ENCODE measurements at places on chromosomes 5 and 9. TPM values are rescaled to one million over a fixed set of nuclear protein-coding genes. Genes with fewer than 3 reads are reported as not detected.

DNA sequence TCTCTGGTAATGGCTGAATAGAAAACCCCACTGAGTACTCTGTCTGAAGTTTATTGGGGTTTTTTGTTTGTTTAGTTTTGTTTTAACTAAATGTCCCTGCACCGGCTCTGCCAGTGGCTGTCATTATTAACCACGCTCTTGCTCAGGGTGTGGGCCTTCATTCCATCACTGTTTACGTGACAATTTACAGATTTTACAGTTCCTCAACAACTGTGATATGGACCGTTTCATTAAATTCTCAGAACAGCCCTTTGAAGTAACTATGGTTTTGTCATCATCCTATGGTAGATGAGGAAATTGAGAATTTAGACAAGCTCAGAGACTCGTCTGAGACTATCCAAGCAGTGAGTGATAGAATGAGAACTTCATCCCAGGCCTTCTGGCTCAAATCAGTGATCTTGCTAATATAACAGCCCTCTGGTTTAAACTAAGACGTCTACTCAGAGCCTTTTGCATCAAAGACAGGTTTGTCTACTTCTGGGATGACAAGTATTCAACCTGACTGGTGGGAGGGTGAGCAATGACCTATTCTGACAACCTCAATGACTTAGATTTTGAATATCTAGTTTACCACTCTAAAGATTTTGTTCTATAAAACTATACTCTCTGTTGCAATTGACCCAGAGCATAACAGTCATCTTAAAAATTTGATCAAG lies 77.3 kb upstream of the MAP3K1 start:
- no peak overlapping the region for H3K4me3 ChIP-seq
- no peaks in the 10 kb centered on the region for H3K27me3 ChIP-seq
- H3K36me3 ChIP-seq = no peaks in the 10 kb centered on the region
- no peak for DNase-seq
- peaks cover 20% of the 10 kb centered on the region for H3K4me1 ChIP-seq
- no peak overlapping the region for H3K27ac ChIP-seq

GRCh38 chr9:34454571-34455065 lies 3.8 kb downstream of the FAM219A start:
- H3K27ac ChIP-seq = no peak overlapping the region
- H3K36me3 ChIP-seq = peaks cover 2% of the 10 kb centered on the region
- H3K4me3 ChIP-seq = no peak overlapping the region

RNF14 gene
- 31.3 TPM for total RNA-seq

WNK2 gene
- not detected for total RNA-seq

DNA sequence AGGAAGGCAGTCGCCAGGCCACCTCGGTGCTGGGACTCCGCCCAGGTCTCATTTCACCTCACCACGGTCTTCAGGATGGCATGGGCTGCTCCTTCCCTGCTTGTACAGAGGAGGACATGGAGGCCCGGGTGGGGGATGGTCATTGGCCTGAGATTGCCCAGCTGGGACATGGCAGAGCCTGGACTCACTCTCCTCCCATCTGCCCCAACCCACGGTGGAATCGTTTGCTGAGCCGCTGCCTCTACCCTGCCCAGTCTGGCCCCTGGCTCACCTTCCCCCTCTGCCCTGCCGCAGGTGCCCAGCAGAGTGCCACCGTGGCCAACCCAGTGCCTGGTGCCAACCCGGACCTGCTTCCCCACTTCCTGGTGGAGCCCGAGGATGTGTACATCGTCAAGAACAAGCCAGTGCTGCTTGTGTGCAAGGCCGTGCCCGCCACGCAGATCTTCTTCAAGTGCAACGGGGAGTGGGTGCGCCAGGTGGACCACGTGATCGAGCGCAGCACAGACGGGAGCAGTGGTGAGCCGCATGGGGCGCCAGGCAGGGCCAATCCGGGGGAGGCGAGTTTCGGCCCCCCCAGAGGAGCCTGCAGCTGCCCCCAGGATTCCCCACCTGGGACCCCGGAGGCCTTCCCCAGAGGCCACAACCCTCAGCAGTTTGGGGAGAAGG lies 36.7 kb downstream of the HK3 start:
- no peaks in the 10 kb centered on the region for H3K36me3 ChIP-seq
- no peak overlapping the region for H3K4me3 ChIP-seq
- H3K27me3 ChIP-seq = peaks cover 13% of the 10 kb centered on the region
- no peaks in the 10 kb centered on the region for H3K4me1 ChIP-seq
- DNase-seq = no peak

PDCD1LG2 gene
- not detected for total RNA-seq

IGFBPL1 gene
- total RNA-seq = not detected

DNA sequence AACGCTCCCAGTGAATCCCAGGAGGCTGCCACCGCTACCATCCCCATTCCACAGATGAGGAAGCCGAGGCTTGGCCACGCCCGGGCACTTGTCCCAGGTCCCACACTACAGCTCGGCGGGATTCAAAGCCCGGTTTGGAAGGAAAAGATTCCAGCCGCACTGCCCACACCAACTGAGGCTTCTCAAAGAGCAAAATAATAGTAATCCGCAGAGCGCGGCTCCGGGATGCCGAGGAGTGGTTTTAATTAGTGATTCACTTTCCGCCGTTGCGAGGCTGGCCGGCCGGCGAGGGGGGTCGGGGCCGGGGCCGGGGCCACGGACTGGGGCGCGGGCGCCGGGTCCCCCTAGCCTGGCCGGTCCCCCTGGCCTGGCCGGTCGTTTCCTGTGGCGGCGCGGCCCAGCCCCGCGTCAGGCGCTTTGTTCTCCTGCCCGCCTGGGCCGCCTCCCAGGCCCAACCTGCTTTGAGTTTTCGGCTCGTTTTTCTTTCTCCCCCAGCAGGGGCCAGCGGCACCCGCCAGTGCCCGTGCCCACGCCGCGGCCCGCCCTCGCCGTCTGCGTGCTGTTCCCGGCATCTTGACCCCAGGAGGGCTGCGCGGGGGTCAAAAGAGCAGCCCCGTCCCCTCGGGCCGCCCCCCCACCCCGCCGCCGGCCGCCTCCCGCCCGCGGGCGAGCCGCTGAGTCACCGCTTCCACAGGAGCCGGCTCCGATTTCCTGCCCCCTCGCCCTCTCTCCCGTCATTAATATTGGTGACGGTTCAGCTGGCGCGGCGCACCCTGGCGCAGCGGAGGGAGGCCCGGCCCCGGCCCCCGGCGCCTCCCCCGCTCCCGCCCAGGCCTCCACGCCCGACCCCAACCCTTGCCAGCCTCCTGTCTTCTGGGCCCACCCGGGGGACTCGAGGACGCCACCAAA lies 31.2 kb downstream of the FGF18 start:
- DNase-seq = no peak
- peaks cover 4% of the 10 kb centered on the region for H3K36me3 ChIP-seq
- no peak overlapping the region for H3K27ac ChIP-seq

GRCh38 chr5:145960848-145961600 lies 24.6 kb downstream of the SH3RF2 start:
- H3K36me3 ChIP-seq = no peaks in the 10 kb centered on the region
- H3K27ac ChIP-seq = no peak overlapping the region
- no peaks in the 10 kb centered on the region for H3K4me1 ChIP-seq
- DNase-seq = no peak
- H3K4me3 ChIP-seq = no peak overlapping the region

- H3K27ac ChIP-seq = no peak overlapping the region
- H3K27me3 ChIP-seq = peaks cover 10% of the 10 kb centered on the region
- H3K36me3 ChIP-seq = no peaks in the 10 kb centered on the region
Measured at GRCh38 chr5:127076315-127077129, 3.2 kb upstream of the C5orf63 start.

GRCh38 chr5:88678770-88679381 lies 204.1 kb downstream of the MEF2C start:
- no peak for DNase-seq
- peaks cover 80% of the 10 kb centered on the region for H3K27me3 ChIP-seq
- peaks cover 16% of the 10 kb centered on the region for H3K36me3 ChIP-seq
- H3K4me1 ChIP-seq = peaks cover 30% of the 10 kb centered on the region
- H3K4me3 ChIP-seq = peak overlapping the region; percentile 54

ELOVL7 gene
- not detected for total RNA-seq

SH3GL2 gene
- not detected for total RNA-seq

ENHO gene
- 0.36 TPM for total RNA-seq

DNA sequence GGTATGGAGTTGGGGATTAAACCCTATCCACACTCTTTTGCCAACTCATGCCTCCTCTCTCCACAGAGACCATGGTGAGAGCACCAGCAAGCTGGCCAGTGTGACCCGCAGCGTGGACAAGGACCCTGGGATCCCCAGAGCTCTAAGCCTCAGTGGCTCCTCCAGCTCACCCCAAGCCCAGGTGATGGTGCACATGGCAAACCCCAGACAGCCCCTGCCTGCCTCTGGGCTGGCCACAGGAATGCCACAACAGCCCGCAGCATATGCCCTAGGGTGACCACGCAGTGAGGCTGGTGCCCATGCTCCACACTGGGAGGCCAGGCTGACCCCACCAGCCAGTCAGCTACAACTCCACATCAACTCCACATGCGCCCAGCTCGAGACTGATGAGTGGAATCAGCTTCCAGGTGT lies 11.5 kb upstream of the CARD19 start:
- H3K36me3 ChIP-seq = no peaks in the 10 kb centered on the region
- peaks cover 38% of the 10 kb centered on the region for H3K4me1 ChIP-seq
- H3K4me3 ChIP-seq = no peak overlapping the region
- H3K27me3 ChIP-seq = no peaks in the 10 kb centered on the region
- no peak overlapping the region for H3K27ac ChIP-seq

PCDHA1 gene
- not detected for total RNA-seq

CCDC183 gene
- 1.4 TPM for total RNA-seq

- peaks cover 14% of the 10 kb centered on the region for H3K27me3 ChIP-seq
- no peak for DNase-seq
- H3K36me3 ChIP-seq = no peaks in the 10 kb centered on the region
- no peaks in the 10 kb centered on the region for H3K4me1 ChIP-seq
- H3K4me3 ChIP-seq = no peak overlapping the region
Measured at GRCh38 chr5:142640316-142641005, 45.4 kb downstream of the FGF1 start.

DNA sequence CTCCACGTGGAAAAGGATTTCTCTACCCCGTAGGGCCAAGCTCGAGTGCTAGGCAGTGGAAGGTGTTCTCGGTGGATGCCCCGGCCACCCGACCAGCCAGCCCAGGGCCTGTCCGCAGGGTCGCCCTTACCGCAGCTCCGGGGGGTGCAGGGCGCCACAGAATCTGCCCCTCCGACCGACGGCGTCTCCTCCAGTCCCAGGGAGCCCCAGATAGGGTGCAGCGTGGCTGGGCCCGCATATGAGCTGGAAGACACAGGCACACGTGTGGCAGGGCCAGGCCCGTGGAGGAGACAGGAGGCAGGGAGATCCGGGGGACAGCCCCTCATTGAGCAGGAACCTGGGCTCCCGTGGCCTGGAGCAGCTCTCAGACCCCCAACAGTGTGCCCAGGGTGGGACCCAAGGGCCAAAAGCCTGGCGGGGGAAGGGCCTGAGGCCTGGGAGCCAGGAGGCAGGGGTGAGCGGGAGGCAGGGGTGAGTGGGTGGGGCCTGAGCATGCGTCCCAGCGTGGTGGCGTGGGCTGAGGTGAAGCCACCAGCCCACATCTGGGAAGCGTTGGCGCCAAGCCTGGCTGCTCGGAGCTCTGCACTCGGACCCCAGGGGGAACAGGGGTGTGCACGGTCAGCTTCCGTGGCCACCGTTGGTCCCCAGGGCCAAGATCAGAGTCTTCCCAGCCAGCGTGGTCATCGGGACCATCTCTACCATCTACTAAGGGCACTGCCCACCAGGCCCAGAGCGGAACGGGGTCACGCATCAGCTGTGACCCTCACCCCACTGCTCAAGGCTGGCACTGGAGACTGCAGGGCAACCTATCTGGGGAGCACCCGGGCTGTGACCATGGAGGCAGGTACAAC lies 22.2 kb downstream of the CCDC187 start:
- no peak for DNase-seq
- no peaks in the 10 kb centered on the region for H3K27me3 ChIP-seq
- peaks cover 6% of the 10 kb centered on the region for H3K4me1 ChIP-seq
- no peaks in the 10 kb centered on the region for H3K36me3 ChIP-seq
- no peak overlapping the region for H3K27ac ChIP-seq

COL15A1 gene
- total RNA-seq = not detected

GRCh38 chr5:159427180-159428012 lies 97.1 kb upstream of the IL12B start:
- H3K4me3 ChIP-seq = peak overlapping the region; percentile 71
- H3K4me1 ChIP-seq = peaks cover 26% of the 10 kb centered on the region
- no peaks in the 10 kb centered on the region for H3K36me3 ChIP-seq
- H3K27ac ChIP-seq = peak overlapping the region; percentile 65

SEMA6A gene
- total RNA-seq = not detected

- H3K36me3 ChIP-seq = peaks cover 11% of the 10 kb centered on the region
- peaks cover 1% of the 10 kb centered on the region for H3K4me1 ChIP-seq
- no peak overlapping the region for H3K4me3 ChIP-seq
- DNase-seq = no peak
- H3K27me3 ChIP-seq = no peaks in the 10 kb centered on the region
Measured at GRCh38 chr5:54087436-54087835, 222.9 kb downstream of the ARL15 start.

DNA sequence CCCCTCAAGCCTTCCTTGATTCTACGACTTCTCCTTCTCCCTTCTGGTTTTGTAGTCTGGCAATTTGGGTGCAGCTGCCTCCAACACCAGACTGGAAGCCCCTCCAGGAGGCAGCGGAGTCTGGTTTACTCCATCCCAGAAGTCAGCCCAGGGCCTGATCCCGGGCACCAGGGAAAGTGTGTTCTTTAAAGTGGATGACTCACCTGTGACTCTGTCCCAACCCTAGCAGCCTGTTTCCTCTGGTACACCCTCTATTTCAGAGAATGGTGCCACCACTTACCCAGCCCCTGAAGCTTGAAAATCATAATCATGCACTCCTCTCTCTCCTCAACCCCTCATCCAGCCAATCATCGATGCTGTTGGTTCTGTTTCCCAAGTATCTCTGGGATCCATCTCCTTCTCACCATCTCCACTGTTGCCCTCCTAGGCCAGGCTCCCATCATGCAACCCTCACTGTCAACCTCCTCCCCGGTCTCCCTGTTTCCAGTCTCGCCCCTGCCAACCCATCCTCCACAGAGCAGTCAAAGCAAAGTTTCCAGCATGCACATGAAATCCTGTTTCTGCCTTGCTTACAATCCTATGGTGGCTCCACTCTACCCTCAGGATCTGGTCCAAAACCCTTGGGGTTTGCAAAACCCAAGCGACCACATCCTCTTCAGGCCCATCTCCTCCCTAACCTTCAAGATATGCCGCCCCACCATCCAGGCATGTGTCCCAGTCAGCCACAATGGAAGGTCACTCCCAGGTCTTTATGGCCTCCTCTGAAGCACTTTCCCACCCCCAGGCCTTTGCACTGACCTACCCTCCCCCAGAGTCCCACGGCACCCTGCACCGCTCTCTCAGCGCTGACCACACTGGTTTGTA lies 10.5 kb downstream of the LHX6 start:
- no peak overlapping the region for H3K27ac ChIP-seq
- no peak for DNase-seq
- peaks cover 93% of the 10 kb centered on the region for H3K27me3 ChIP-seq
- H3K4me1 ChIP-seq = peaks cover 17% of the 10 kb centered on the region

- H3K27me3 ChIP-seq = no peaks in the 10 kb centered on the region
- no peaks in the 10 kb centered on the region for H3K36me3 ChIP-seq
- DNase-seq = no peak
- no peaks in the 10 kb centered on the region for H3K4me1 ChIP-seq
- no peak overlapping the region for H3K27ac ChIP-seq
Measured at GRCh38 chr5:74285675-74286280, 354.8 kb downstream of the ENC1 start.

Data from naive thymus-derived CD8-positive, alpha-beta T cell (primary cell).